ENCODE measurements at places on chromosomes 4 and X.

DNA sequence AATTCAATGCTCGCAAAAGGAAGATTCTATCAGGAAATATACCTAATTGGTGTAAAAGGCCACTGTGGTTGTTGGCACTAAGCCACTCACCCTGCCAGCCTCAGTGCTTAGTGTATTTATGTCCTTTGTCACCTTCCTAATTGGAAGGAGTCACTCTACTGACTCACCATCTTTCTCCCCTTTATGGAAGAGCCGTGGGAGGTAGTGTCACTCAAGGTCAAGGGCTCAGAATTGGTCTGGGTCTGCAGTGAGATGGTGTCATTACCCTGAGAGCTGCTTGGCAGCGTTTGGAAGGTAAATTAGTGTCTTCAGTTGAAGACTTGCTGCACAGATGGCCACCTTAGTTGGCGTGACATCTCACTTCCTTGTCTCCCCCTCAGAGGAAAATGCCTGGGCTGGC, 41.7 kb upstream of the CDKN2AIP start:
- no peak for DNase-seq

- DNase-seq, result no peak
Observed at GRCh38 chrX:39560271-39560670, 537.5 kb downstream of the BCOR start.

- no peak for DNase-seq
Observed at GRCh38 chrX:78527263-78527662, 131.9 kb downstream of the RTL3 start.

- DNase-seq, result no peak
Observed at GRCh38 chrX:6614506-6614905, 79.6 kb upstream of the VCX3A start.

- no peak for DNase-seq
Observed at GRCh38 chrX:3154386-3154975, 113.2 kb downstream of the ARSF start.

GRCh38 chr4:48962636-48963035, 23.4 kb upstream of the CWH43 start:
- DNase-seq, result no peak

- DNase-seq, result no peak
Observed at GRCh38 chrX:106302304-106302703, 134.2 kb downstream of the PWWP3B start.

GRCh38 chr4:39664828-39665731, 26.4 kb upstream of the SMIM14 start:
- DNase-seq, result no peak

- peak; percentile 25 for DNase-seq
Observed at GRCh38 chrX:11143931-11144678, 33.0 kb downstream of the HCCS start.

- DNase-seq, result no peak
Observed at GRCh38 chr4:165207016-165207430, 338 bp upstream of the KLHL2 start.

DNA sequence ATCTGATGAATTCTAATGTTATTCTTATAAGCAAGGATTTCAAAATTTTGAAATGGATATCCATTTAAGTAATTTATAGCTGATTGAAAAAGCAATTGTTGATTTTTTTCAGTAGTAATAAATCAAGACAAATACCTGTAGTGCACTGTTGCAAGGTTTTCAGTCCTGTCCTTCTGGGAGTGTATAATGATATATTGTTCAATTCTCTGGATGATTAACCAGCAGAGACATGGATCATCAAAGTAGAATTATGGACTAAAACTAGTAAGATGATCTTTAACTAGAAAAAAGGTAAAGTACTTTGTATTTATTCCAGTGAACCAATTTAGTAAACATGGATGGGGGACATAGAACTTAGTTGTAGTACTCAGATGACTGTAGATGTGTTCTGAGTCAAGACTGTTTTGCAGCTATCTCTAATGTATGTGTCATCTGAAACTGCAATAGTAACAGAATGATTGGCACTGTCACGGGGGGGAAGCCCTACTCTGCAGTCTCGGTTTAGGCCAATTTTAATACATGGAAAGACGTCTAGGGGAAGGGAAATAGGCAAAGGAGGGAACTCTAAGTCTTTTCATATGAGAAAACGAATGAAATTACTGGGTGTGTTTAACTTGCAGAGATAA, 121.9 kb downstream of the GLRA3 start:
- DNase-seq, result no peak

DNA sequence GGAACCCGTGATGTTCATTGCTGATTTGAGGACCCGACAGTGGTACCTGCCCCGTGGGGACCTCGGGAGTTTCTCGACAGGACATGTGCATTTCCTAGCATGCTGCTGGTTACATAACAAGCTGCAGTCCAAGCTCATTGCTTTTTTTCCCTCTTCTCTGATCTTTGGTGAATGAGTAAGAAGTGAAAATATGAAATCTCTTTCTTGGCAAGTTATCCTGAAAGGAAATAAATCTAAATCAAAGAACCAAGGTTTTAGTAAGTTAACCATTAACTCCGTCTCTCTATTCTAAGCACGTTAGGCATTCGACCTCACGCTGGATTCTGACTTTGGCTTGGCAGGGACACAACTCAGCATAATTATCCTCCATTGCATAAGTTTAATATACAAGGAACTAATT, 86.6 kb downstream of the STK32B start:
- DNase-seq, result no peak

DNA sequence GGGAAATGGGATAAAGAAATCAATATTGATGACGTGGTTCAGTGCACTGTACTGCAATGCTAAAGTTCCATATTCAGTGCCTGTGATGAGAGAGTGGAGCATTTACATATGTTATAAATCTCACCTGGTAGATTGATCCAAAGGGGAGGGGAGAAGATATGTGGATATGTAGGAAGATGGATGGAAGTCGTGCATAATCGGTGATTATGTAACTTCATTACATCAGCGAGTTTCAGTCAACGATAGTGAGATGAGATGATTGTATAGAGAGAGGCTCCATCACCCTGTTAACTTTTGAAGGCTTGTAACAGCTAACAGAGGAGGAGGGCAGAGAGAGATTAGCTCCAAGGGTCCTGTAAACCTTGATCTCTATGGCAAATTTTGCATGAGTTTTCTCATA, 1.8 kb downstream of the IL1RAPL1 start:
- no peak for DNase-seq

- DNase-seq, result no peak
Observed at GRCh38 chrX:19616016-19616415, 100.7 kb upstream of the MAP3K15 start.

DNA sequence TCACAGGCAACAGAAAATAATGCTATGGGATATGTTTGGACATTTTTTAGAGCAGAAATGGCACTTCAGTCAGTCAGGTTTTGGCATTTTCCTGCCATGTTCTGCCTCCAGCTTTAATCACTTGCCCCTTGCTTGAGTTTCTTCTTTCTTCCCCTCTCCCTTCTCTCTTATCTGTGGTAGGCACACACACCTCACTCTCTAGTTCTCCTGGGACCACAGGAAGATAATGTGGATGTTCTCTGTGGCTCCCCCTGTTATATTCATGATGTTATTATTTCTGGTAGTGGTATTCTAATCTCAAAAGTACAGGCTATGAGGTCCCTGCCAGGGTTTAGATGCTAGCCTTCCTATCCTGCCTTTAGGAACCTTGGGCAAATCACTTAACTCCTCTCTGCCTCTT, 5.2 kb downstream of the HADH start:
- DNase-seq, result no peak

- DNase-seq, result no peak
Observed at GRCh38 chr4:136650541-136651277, 881.6 kb downstream of the PCDH18 start.

DNA sequence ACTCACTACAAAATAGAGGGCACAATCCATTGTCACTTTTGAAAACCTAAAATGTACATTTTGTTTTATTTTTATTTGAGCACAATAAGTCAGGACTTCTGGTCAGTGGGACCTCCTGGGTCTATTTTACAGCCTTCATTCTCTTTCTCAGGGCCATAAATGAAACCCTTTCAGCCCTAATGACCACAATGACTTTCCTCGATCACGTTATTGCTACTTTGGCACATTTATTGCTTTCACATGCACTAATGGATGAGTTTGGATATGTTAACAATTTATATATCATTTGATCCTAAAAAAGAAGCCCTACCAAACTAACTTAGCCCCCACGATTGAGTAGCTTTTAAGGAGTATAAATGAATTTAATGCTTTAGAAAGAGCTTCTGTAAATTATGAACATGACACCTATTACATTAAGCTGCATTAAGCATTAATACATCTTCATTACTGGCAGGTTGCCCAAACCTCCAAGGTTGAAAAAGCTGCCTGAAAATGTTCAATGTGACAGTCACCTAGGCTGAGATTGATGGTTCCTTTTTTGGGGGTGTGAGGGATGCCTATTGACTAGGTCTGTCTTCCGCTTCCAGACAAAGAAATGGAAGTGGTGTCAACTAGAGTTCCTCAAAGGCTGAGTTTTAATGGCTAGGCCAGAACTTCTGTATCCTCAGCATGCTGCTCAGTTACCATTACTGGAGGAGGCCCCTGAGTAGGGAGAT, 296.4 kb downstream of the GPAT3 start:
- no peak for DNase-seq

- DNase-seq, result no peak
Observed at GRCh38 chr4:73918058-73918457, 48.9 kb downstream of the CXCL1 start.

DNA sequence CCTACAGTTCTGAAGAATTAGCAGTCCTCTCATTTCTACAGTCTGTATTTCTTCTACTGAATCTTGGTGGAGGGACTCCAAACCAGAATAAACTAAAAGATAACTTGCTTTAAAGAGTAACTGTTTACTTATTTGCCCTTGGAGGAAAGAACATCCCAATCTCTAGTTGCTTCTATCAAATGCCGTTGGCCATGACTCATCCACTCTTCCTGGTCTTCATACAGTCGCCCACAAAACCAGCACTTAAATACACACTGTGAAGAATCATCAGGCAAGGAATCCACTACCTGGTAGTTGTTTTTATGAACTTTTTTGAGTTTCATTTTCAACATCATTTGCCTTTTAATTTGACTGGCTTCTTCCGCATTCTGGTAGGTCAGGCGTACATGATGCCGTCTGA, 14.2 kb downstream of the ZNF518B start:
- DNase-seq, result no peak

DNA sequence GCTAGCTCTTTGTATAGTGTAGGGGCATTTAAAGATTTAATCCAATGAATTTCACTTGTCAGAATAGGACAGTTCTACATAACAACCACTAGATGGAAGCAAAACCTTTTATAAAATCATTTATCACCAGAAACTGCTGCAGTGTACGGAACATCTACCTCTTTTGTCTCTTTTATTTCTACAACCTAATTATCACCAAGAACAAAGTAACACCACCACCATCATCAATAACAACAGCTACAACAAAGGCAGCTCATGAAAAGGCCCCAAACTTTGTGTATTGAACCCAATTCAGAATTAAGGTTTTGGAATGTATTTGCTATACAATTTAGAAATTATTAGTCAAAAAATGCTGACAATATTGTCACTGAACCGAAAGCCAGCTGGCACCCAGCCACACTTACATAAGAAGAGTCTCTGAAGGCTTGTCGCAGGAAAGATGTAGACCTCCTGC, 260.9 kb upstream of the RPS6KA3 start:
- no peak for DNase-seq

GRCh38 chrX:18210470-18210869, 10.2 kb downstream of the BEND2 start:
- no peak for DNase-seq

DNA sequence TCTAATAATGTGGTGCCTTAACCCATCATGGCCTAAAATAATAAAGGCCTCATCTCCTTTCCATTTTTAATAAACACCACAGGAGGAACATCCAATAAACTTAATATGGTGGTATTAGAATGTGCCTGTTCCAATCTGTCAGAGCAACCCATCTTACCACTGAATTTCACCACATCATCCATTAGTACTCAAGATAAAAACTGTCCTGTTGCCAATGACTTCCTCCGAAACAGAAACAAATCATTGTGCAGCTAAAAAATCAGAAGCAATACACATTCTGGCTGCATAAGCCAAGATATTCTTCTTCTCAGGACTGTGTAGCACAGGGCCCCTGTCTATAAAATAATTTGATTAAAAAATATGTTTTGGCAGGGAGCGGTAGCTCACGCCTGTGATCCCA, 18.5 kb downstream of the TLR10 start:
- DNase-seq, result no peak

DNA sequence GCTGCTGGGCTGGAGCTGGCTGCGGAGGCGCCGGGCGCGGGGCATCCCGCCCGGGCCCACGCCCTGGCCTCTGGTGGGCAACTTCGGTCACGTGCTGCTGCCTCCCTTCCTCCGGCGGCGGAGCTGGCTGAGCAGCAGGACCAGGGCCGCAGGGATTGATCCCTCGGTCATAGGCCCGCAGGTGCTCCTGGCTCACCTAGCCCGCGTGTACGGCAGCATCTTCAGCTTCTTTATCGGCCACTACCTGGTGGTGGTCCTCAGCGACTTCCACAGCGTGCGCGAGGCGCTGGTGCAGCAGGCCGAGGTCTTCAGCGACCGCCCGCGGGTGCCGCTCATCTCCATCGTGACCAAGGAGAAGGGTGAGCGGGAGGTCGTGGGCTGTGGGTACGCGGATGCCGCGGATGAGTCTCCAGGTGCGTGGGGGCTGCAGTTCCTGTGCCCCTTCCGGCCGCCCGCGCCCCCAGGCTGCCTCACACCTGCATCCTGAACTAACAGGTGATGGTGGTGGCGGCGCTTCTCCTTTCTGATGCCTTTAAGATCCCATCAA, 499 bp downstream of the CYP2U1 start:
- no peak for DNase-seq

DNA sequence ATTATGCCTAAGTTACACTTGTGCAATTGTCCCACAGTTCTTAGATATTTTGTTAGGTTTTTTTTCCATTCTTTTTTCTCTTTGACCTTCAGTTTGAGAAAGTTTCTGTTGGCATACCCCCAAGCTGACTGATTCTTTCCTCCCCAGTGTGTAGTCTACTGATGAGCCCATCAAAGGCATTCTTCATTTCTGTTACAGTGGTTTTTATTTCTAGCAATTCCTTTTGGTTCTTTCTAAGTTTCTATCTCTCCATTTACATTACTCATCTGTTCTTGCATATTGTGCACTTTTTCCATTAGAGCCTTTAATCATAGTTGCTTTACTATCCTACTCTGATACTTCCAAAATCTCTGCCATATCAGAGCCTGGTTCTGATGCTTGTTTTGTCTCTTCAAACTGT, 31.9 kb downstream of the CASP6 start:
- DNase-seq, result no peak

DNA sequence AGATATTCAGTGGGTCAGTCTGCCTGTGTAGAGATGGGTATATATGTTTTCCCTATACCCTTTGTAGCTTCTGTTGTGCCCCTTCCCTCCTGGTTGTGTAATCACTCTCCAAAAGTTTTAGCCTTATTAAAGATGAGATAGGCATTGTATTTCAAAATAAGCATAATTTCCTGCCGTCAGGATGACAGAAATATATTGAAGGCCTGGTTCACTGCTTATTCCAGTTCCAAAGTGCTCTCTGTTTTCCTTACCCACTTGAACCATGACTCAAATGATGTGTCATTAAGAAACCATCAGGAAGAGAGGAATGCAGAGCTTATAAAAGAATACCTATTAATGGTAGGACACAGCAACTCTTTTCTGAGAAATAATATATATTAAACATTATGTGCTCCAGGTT, 178.5 kb downstream of the GABRB1 start:
- DNase-seq, result no peak

- DNase-seq, result no peak
Observed at GRCh38 chr4:113339430-113339813, 290.0 kb downstream of the ANK2 start.

- DNase-seq, result no peak
Observed at GRCh38 chr4:71296945-71297344, 41.9 kb upstream of the SLC4A4 start.

- DNase-seq, result no peak
Observed at GRCh38 chr4:37443137-37443536, 198.6 kb downstream of the NWD2 start.

Measured in GM18507 (cell line).